ENCODE measurements at places on chromosomes 6 and 20.
A peak's percentile ranks its signal among the peaks of the same experiment; 100 is the strongest.

DNA sequence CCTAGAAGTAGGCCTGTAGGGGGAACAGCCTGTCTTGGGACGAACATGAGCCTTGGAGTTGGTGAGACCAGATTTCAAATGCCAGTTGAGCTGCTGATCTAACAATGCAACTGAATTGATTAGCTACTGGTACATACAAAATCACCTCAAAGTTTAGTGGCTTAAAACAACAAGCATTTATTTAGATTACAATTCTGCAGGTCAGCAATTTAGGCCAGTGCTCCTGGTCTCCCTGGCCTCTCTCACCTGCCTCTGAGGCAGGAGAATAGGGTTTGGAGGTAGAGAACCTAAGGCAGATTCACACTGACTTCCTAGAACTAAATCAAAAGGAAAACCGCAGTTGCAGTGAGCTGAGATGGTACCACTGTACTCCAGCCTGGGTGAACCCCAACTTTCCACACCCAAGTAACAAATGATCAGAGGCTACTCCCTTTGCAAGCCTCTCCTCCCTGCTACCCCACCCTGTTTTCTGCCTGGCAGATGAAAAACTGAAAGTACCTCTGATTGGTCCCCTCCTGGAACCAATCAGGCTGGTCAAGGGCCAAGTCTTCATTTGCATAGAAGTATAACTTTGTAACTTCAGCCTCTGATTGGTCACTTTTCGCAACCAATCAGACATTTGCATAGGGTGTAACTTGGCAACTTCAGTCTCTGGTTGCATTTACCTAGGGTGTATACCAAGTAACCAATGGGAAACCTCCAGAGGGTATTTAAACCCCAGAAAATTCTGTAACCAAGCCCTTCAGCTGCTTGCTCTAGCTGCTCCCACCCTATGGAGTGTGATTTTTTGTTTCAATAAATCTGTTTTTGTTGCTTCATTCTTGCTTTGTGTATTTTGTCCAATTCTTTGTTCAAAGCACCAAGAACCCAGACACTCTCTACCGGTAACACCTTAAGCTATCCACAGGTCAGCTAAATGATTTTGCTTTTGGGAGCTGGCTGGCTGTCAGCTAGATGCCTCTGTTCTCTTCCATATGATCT, 8.1 kb upstream of the UBR2 start:
- DNase-seq, result peak; percentile 89

DNA sequence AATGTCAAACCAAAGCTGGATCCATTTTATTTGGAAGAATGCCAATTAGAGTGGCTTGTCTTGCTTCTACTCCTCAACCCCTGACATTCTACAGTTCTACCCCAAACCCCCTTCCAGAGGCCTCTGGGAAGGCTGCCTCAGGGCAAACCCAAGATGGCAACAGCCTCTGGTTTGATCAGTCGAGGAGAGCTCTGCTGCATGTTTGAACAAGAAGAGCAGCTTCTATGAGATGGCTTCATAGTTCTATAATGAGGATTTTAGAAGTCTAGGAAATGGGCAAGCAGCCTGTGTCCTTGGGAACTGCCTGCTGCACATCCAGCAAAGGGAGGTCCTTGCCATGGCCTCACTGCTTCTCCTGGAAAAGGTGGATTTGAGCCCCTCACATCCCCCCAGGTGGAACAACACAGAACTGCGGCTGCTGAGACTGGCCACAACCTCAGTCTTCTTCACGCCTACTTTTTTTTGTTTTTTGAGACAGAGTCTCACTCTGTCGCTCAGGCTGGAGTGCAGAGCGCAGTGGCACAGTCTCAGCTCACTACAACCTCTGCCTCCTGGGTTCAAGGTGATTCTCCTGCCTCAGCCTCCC, 37.9 kb downstream of the ZC3H12D start:
- DNase-seq, result no peak

GRCh38 chr6:161743509-161744178, 469.8 kb upstream of the AGPAT4 start:
- no peak for DNase-seq

- no peak for DNase-seq
Measured at GRCh38 chr6:128432394-128432793, 88.0 kb downstream of the PTPRK start.

DNA sequence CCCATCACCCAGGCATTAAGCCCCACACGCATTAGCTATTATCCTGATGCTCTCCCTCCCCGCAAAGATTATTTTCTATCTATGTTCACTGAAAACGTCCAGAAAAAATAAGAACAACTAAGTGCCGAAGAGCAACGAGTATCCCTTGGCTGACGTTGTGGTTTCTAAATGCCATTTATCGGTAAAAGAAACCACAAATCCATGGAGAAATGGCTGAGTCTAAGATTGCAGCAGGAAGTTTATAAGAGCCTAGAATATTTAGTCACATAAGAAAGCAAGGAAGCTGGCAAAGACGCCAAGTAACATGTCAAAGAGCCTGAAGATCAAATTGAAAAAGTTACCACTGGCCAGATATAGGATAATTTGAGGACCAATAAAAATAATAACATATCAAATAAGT, 18.1 kb upstream of the NOX3 start:
- DNase-seq, result no peak

GRCh38 chr20:5497556-5497955, 180.8 kb upstream of the PROKR2 start:
- no peak for DNase-seq

DNA sequence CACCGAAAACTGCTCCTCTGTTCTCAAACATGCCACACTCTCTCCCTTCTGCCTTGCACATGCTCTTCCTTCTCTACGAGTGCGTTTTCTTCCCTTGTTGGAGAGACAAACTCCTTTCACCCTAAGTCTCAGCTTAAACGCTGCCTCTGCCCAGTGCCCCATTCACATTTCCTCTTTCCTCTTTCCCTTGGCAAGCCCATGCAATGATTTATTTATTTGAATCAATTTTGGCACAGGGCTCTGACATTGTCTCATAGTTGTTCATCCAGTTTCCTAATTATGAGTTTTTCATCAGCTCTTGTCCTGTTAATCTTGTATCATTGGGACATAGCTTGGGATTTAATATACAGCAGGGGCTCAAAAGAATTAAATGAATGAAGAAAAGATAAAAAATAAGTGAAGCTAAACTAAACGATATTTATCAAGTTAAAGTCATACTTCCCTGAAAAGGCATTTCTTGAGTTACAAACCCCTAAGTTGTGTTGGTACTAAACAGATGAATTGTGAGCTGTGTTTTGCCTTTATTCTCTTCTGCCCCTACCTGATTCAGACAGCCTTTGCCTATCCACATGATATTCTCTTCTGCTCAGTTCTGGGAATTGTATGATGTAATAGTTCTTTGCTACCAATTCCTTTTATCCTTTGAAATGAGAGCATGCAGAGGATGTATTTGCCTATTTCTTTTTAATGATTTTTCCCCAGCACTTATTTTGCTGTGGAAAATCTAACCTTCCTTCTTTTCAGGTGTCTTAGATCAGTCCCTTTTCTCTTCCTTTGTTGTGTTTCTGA, 704.4 kb downstream of the UTRN start:
- DNase-seq, result no peak

- no peak for DNase-seq
Measured at GRCh38 chr6:70423189-70424134, 10.2 kb downstream of the FAM135A start.

DNA sequence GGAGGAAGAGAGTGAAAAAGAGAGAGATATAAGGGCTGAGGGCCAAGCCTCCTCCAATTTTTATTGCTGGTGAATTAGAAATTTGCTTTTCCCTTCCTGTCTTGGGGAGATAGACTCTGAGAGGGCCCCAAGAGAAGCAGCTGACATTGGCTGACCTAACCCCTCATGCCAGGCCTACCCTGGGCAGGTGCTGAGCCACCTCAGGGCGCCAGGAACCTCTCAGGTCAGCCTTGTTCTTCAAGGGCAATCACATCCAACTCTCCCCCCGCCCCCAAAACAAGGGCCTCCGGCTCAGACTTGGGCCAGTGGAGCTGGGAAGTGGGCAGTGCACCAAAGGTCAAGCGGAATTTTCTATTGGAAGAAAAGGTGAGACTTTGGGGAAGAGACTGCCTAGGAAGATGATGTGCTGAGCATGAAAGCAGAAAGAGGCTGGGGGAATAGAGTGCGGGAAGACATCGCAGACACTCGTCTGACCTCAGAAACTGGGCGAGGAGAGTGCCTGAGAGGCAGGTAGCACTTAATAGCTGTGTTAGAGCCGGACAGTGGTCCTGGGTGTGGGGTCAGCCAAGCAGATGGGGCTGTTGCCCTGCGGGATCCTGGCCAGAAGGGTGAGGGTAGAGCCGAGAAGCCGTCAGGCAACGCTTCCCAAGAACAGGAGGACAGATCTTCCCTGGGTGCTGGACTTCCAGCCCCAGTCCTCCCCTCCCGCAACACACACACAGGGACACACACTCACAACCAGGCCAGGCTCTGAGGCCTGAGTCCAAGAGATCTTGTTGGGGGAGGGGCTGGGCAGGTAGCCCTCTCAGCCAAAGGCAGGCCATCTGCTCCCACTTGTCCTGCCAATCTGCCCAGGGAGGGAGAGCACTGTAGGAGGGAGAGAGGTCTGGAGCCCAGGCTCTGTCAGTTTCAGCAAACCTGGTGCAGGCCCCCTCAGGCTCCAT, 3.7 kb upstream of the FASTKD5 start:
- DNase-seq, result no peak

DNA sequence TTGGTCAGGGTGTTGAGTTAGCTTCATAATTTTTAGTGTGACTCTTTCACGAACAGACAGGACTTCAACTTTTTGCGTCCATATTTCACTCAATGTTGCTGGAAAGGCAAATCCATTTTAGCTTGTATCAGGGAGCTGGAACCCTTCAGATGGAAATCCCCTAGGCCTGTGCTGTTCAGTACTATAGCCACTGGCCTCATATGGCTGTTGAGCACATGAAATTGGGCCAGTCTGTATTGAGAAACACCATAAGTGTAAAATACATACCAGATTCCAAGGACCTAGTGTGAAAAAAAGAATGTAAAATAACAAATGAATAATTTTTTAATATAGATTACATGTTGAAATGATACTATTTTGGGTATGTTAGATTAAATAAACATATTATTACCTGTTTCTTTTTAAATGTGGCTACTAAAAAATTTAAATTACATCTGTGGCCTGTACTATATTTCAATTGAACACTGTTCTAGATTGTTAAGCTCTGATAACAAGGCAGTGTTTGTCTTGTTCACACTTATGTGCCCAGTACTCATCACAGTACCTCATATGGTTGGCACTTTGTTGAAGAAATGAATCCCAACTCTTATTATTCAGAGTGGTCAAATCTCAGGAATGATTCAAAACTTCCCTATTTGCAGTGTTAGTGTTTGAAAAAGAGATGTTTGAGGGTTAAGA, 34.3 kb downstream of the CTNNBL1 start:
- DNase-seq, result no peak

DNA sequence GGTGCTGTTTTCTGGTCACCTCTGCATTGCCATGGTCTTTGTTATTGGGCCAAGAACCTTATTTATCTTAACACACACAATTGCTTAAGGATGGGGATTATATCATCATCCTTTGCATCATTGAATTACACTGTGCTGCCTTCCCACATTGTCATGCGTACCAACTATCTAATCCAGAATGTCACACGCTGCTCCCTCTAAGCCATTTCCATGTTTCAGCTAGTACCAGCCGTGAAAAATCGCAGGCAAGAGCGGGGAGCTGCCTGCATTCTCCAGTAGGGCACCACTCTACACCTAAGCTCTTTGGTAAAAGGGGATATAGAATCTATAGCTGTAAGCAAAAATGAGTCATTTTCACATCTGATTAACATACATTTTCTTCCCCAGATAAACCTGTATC, 277.0 kb downstream of the PRL start:
- no peak for DNase-seq

DNA sequence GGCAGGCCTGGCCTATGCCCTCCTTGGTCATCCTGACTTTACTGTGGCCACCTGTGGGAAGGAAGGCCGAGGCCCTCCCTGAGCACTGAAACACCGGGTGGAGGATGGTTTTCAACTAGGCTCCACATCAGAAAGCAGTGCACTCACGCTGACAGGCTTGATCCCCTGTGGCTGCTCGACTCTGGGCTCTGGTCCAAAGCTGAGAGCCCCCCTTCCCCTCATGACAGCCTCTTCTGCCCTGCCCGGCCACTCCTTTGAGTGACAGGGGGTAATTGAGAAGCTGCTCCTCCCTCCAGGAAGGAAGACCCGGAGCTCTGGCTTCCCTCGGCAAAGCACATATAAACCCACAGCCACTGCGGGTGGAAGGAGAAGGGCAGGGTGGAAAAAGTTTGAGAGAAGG, 43.6 kb downstream of the MUC22 start:
- DNase-seq, result no peak

DNA sequence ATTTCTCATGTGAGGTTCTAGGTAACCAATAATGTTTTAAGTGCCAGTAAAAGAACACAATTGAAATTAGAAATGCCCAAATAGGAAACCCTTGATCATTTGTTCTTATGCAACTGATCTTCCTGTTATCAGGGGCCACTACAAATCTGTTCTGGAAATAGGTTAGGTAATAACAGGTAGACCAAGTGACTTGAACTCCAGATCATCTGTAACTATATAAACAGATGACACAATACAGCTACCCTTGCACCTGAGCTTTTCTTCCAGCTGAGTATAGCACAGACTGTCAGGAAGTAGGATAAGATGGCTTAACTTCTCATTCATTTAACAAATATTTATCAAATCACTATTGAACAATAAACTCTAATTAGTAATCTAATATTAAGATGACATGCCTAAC, 52.5 kb downstream of the MAN1A1 start:
- no peak for DNase-seq

DNA sequence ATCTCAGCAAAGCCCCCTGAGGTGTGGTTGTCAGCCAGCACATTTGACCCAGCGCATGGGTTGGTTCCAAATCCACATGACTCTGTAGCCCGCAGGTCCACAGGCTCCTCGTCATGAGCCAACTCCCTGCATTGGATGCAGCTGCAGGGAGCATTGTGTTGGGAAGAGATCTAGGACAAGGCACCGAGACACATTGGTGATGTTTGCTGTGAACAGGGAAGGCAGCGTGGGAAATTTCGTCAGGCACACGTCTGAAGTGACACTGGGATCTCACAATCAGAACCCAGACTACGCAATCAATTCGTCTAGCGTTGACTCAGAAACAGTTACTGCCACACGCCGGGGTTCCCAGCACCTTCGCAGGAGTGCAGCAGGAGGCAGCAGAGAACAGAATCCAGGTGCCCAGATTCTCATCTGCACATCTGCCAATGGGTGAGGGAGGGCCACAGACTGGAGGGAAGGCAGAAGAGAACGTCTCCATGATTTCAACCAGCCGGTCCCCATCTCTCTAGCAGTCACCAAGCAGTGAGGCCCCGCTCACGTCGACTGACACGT, 177.0 kb downstream of the TTLL2 start:
- no peak for DNase-seq

GRCh38 chr20:32830437-32830836, 10.7 kb downstream of the MAPRE1 start:
- no peak for DNase-seq

GRCh38 chr6:164178679-164179332, 764.3 kb downstream of the QKI start:
- DNase-seq, result no peak

Data from hematopoietic multipotent progenitor cell treated with erythropoietin and hydrocortisone succinate and interleukin-3 and kit ligand, for 15 days (in vitro differentiated cells).